ENCODE measurements at places on chromosomes 5 and 9. TPM values are rescaled to one million over a fixed set of nuclear protein-coding genes. Genes with fewer than 3 reads are reported as not detected.

ACSL6 gene
- total RNA-seq: not detected

RHOBTB3 gene
- total RNA-seq: 5.9 TPM

PITX1 gene
- total RNA-seq: 34.6 TPM

FGFR4 gene
- total RNA-seq: 23.4 TPM

GLE1 gene
- 32.2 TPM for total RNA-seq

OR1B1 gene
- not detected for total RNA-seq

DNM1 gene
- total RNA-seq: 82.3 TPM

PCDHGC5 gene
- 0.05 TPM for total RNA-seq

AQP3 gene
- total RNA-seq: 17.4 TPM

SPATA6L gene
- total RNA-seq: 2.0 TPM

TYRP1 gene
- not detected for total RNA-seq

UBE2QL1 gene
- total RNA-seq: 0.13 TPM

SPATA31E1 gene
- total RNA-seq: not detected

CCDC69 gene
- total RNA-seq: 1.5 TPM

GFRA3 gene
- total RNA-seq: 0.08 TPM

LHX3 gene
- total RNA-seq: 0.12 TPM

SPINK7 gene
- total RNA-seq: not detected

STKLD1 gene
- 1.4 TPM for total RNA-seq

HAVCR2 gene
- total RNA-seq: 0.52 TPM

PLPP7 gene
- 0.05 TPM for total RNA-seq

ROPN1L gene
- total RNA-seq: 2.2 TPM

MEGF9 gene
- 32.6 TPM for total RNA-seq

LHX6 gene
- total RNA-seq: 0.24 TPM

NOXA1 gene
- total RNA-seq: 1.0 TPM

SOHLH1 gene
- total RNA-seq: 0.09 TPM

HTR4 gene
- not detected for total RNA-seq

IL5 gene
- not detected for total RNA-seq

ZNF483 gene
- 0.53 TPM for total RNA-seq

TRIP13 gene
- total RNA-seq: 61.0 TPM

PRXL2C gene
- 15.1 TPM for total RNA-seq

DMRT3 gene
- total RNA-seq: not detected

PCDHA6 gene
- total RNA-seq: 0.09 TPM

CEP120 gene
- 10.3 TPM for total RNA-seq

TGFBI gene
- total RNA-seq: 1,874 TPM

IFNB1 gene
- total RNA-seq: not detected

RASEF gene
- total RNA-seq: 8.6 TPM

STPG3 gene
- not detected for total RNA-seq

MPDZ gene
- 12.9 TPM for total RNA-seq

FOXD4L4 gene
- total RNA-seq: not detected

PWWP2A gene
- total RNA-seq: 11.2 TPM

POMT1 gene
- 14.6 TPM for total RNA-seq

BARHL1 gene
- total RNA-seq: not detected

IRGM gene
- total RNA-seq: 0.13 TPM

TMEM232 gene
- total RNA-seq: 0.10 TPM

OBP2B gene
- total RNA-seq: not detected

DAPK1 gene
- 12.9 TPM for total RNA-seq

DEPDC1B gene
- total RNA-seq: 19.1 TPM

COL5A1 gene
- 33.0 TPM for total RNA-seq

GRIN3A gene
- total RNA-seq: not detected

PCDHB14 gene
- 0.06 TPM for total RNA-seq

RUSC2 gene
- total RNA-seq: 19.9 TPM
